ENCODE measurements at places on chromosomes 11 and 22. TPM values are rescaled to one million over a fixed set of nuclear protein-coding genes. Genes with fewer than 3 reads are reported as not detected.

Gene OR52I2
- total RNA-seq = not detected

Gene SNAP29
- total RNA-seq = 34.9 TPM

Gene KIF18A
- total RNA-seq = 18.9 TPM

Gene OR2AG2
- total RNA-seq = 0.07 TPM

Gene KRTAP5-10
- not detected for total RNA-seq

- DNase-seq = peak; percentile 20
Measured at GRCh38 chr11:11451501-11452005, 98.5 kb upstream of the CSNK2A3 start.

GRCh38 chr11:125228993-125229392 is 64.4 kb downstream of the PKNOX2 start:
- DNase-seq = no peak

DNA sequence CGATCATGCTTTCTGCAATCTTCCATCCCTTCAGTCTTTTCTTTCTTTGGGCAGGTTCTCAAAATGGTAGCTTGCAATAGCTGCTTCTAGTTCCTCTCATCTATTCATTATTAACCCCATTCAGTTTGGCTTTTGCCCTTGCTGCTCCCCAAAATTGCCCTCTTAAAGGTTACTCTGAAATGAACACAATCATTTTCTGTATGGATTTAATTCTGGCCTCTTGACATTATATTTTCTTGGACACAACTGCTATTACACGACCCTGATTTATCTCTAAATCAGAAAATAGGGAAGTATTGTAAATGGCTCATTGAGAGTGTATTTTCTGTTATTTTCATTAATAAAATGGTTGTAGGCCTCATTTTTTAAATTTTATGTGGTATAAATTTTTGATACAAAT is at the start of gene ANGPTL5:
Gene ANGPTL5, minus strand, starts transcription at position 101 of the 400 bp plus-strand sequence. CDS start 8,613 bp downstream, outside the sequence.
- DNase-seq = no peak

GRCh38 chr11:79570104-79570503 is 129.3 kb upstream of the TENM4 start:
- DNase-seq = no peak

- DNase-seq = no peak
Measured at GRCh38 chr22:39979458-39979857, 15.3 kb upstream of the FAM83F start.

GRCh38 chr22:44428941-44429830 is 68.8 kb downstream of the RTL6 start:
- DNase-seq = no peak

DNA sequence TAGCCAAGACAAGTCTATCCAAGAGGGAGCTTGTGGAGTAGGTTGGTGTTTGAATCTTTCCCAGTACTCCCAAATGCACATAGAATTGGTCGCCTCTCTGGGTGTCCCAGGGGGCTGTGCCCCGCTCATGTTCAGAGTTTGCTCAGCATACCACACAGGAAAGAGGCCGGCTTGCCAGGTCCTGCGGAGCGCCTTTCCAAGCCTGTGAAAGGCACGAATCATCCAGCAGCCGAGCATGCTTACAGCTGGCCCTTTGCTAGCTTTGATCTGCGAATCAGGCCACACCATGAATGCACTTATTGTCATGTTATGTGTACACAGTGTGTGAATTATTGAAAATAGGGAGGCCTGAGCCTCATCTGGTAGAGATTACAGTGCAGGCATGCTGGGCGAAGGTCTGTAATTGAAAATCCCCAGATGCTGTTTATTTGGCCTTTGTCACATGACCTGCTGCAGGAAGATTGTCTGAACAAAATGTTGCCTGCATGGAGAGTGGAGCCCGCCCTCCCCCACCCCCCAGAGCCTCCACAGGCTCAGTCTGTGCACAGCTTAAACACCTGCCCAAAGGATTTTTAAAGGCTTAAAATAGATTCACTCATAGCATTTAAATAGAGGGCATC is 163.3 kb upstream of the RASSF10 start:
- peak; percentile 17 for DNase-seq

- no peak for DNase-seq
Measured at GRCh38 chr22:25137577-25138525, 61.8 kb upstream of the CRYBB3 start.

- DNase-seq = no peak
Measured at GRCh38 chr11:34460278-34460677, 21.5 kb downstream of the CAT start.

- no peak for DNase-seq
Measured at GRCh38 chr11:86891036-86891435, 64.2 kb downstream of the FZD4 start.

DNA sequence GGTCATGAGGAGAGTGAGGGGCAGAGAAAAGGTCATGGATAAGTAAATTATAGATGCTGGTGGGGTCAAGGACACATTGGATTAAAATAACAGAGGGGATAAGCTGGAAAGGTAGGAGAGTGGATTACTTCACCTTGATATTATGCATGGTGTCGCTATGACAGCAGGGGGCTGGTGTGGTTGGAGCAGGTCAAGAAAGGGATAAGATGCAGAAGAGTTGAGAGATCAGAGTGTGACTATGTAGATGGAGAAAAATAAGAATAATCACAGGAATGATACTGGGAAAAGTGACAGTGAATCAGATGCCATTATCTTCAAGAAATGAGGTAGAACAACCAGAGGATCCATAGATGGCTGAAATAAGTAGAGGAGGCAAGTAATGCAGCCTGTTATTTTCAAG is 29.4 kb upstream of the AMOTL1 start:
- DNase-seq = no peak

GRCh38 chr11:73652046-73652730 is 5.8 kb downstream of the PLEKHB1 start:
- DNase-seq = no peak

- DNase-seq = no peak
Measured at GRCh38 chr11:86675017-86675416, 2.6 kb upstream of the ME3 start.

GRCh38 chr11:20056950-20057943 is 103.0 kb downstream of the DBX1 start:
- no peak for DNase-seq

DNA sequence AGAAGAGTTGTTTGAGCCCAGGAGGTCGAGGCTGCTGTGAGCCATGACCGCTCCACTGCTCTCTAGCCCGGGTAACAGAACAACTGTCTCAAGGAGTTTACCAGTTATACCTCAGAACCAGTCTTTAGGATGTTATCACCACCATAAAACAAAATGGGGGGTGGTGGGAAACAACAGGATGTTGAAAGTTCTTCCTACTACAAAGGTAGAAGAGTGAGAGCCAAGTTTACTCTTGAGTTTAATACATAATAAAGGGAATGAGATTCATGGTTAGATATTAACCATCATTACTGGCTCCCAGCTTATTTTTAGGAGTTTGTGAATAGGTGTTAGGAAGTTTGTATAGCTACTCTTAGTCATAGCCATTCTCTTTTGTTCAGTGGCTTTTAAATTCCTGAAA is 78.8 kb upstream of the HORMAD2 start:
- no peak for DNase-seq

All from HFFc6 (cell line).